ENCODE measurements at places on chromosomes 3 and 15. TPM values are rescaled to one million over a fixed set of nuclear protein-coding genes. Genes with fewer than 3 reads are reported as not detected.
A peak's percentile ranks its signal among the peaks of the same experiment; 100 is the strongest.

DNA sequence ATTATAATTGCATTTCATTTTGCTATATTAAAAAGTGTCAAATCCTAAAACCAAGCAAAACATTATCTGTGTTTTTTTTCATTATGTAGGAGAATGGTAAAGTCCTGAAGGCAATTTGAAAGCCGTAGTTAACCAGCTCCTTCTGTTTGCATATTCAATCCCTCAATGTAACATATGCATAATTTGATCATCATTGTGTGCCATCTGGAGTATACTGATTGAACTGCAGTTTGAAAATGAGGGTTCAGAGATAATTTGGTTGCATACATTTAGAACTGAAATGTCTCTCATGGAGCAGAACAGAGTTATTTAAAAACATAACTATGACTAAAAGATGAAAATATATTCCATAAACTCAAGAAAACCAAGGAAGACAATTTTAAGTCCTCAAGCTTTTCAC lies 518.6 kb downstream of the GBE1 start:
- H3K4me3 ChIP-seq: no peak overlapping the region
- no peaks in the 10 kb centered on the region for H3K36me3 ChIP-seq
- no peak for DNase-seq
- H3K4me1 ChIP-seq: no peaks in the 10 kb centered on the region
- peaks cover 2% of the 10 kb centered on the region for H3K27me3 ChIP-seq

GRCh38 chr15:49380912-49381311 lies 42.1 kb upstream of the FGF7 start:
- H3K4me1 ChIP-seq: peaks cover 4% of the 10 kb centered on the region
- DNase-seq: no peak
- H3K36me3 ChIP-seq: no peaks in the 10 kb centered on the region

CCDC54 gene
- not detected for total RNA-seq

DNA sequence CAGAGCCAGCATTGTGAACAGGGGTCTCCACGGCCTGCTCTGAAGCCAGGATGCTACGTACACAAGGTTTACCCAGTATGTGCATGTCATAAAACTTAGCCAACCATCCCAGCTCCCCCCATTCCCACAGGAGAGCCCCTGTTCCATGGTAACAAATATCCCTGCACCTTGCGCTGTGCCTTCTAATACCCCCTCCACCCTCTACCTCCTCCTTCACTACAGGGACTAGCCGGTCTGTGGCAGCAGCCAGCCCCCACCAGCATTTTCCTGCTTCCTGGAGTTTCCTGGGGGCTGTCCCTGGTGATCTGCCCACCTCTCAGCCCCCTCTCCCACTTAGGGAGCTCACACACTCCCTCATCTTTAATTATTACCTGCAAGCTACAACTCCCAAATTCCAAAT lies 20.4 kb downstream of the ACSBG1 start:
- H3K4me3 ChIP-seq: no peak overlapping the region
- no peak overlapping the region for H3K27ac ChIP-seq

- H3K27ac ChIP-seq: no peak overlapping the region
- no peaks in the 10 kb centered on the region for H3K4me1 ChIP-seq
- H3K27me3 ChIP-seq: peaks cover 51% of the 10 kb centered on the region
- H3K4me3 ChIP-seq: no peak overlapping the region
Measured at GRCh38 chr3:157752956-157753786, 250.0 kb upstream of the VEPH1 start.

DNA sequence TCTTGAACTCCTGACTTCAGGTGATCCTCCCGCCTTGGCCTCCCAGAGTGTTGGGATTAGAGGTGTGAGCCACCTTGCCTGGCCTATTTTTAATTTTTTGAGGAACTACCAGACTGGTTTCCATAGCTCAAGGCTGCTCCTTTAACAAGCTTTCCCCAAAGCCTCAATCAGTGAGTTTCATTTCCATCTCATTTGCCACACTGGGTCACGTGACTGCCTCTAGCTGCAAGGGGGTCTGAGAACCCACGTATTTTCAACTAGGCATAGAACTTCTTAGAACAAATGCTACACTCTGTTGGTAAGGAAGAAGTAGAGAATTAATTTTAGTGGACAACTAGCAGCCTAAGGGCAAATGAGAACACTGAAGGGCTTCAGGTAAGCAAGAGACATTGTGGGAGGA lies 3.1 kb upstream of the CD276 start:
- H3K27me3 ChIP-seq: no peaks in the 10 kb centered on the region
- H3K4me3 ChIP-seq: no peak overlapping the region
- peaks cover 16% of the 10 kb centered on the region for H3K4me1 ChIP-seq

- H3K27ac ChIP-seq: no peak overlapping the region
- H3K4me1 ChIP-seq: no peaks in the 10 kb centered on the region
- no peak for DNase-seq
- no peaks in the 10 kb centered on the region for H3K36me3 ChIP-seq
- no peak overlapping the region for H3K4me3 ChIP-seq
Measured at GRCh38 chr3:25899352-25900101, 109.6 kb downstream of the OXSM start.

GRCh38 chr15:38475361-38475760 lies 21.4 kb downstream of the FAM98B start:
- no peak for DNase-seq
- no peak overlapping the region for H3K4me3 ChIP-seq
- H3K4me1 ChIP-seq: peaks cover 10% of the 10 kb centered on the region
- H3K27ac ChIP-seq: no peak overlapping the region
- no peaks in the 10 kb centered on the region for H3K27me3 ChIP-seq

DNA sequence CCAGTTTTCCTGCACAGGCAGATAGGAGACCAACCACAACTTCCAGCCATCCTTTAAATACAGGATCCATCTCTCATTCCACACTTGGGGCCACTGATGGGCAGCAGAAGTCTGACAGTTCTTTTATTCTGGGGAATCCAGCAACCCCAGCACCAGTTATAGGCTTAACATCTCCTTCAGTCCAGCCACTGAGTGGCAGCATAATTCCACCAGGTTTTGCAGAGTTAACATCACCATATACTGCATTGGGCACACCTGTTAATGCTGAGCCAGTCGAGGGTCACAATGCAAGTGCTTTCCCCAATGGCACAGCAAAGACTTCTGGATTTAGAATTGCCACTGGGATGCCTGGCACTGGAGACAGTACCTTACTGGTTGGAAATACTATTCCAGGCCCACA lies 2.9 kb downstream of the NPAP1 start:
- no peak overlapping the region for H3K4me3 ChIP-seq
- H3K27me3 ChIP-seq: no peaks in the 10 kb centered on the region
- H3K36me3 ChIP-seq: no peaks in the 10 kb centered on the region
- H3K4me1 ChIP-seq: no peaks in the 10 kb centered on the region
- DNase-seq: no peak

ATP8B4 gene
- not detected for total RNA-seq

DNA sequence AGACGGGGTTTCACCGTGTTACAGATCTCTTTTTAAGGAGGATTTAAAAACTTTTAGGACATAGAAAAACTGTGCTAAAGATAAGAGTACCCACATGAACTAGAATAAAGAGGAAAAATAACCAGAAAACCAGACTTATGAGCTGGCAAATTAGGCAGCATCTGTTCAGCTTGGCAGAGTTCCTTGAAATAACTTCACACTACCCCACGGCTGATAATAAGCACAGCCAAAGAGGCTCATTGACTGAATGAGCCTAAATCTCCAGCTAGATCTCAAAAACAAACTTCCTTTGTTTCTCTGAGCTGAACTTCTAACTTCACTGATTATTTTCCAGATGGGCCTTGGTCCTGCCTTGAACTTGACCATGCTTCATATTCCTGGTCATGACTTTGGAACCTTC lies 26.7 kb upstream of the PIK3R4 start:
- no peaks in the 10 kb centered on the region for H3K4me1 ChIP-seq
- H3K27ac ChIP-seq: no peak overlapping the region
- no peak overlapping the region for H3K4me3 ChIP-seq
- no peaks in the 10 kb centered on the region for H3K36me3 ChIP-seq
- DNase-seq: no peak
- H3K27me3 ChIP-seq: peaks cover 23% of the 10 kb centered on the region

FANCD2OS gene
- not detected for total RNA-seq

DNA sequence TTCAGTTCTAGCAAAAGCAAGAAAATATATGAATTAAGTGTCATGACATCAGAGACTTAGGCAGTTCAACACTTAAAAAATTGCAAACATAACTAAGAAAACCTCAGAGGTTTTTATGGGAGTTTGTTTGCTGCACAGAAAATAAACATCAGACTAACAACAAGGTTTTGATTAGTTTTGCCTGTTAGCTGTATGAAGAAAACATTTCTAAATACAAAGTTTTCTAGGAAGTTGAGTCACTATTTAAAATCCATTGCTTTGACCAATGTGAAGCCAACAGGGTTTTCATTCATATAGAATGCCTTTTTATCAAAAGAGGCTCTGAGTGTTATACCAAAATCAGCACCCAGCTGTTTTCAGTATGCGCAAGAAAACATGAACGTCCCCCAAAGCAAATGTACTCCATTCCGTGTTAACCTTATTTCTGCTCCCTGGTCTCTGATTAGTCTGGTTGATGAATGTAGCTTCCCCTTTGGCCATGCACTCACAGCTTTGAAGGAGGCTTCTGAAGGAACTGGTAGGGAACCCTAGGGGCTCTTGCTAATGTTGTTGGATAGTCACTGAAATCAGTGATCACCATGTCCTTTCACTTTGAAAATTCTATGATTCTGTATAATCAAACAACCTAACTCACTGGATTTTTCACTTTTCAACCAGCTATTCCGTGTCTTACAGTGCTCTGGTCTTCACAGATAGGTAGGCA lies 89.6 kb upstream of the TSEN2 start:
- DNase-seq: no peak
- H3K27ac ChIP-seq: no peak overlapping the region
- H3K4me3 ChIP-seq: no peak overlapping the region
- no peaks in the 10 kb centered on the region for H3K4me1 ChIP-seq

- no peak for DNase-seq
- peaks cover 27% of the 10 kb centered on the region for H3K4me1 ChIP-seq
- no peak overlapping the region for H3K27ac ChIP-seq
- peak overlapping the region; percentile 65 for H3K4me3 ChIP-seq
- H3K36me3 ChIP-seq: no peaks in the 10 kb centered on the region
Measured at GRCh38 chr15:40282147-40282868, 556 bp downstream of the ANKRD63 start.

PPP1R14D gene
- total RNA-seq: not detected

RPL4 gene
- total RNA-seq: 2,646 TPM

TLNRD1 gene
- 10.6 TPM for total RNA-seq

All from osteocyte (in vitro differentiated cells).